ENCODE measurements at places on chromosomes 3 and 15. TPM values are rescaled to one million over a fixed set of nuclear protein-coding genes. Genes with fewer than 3 reads are reported as not detected.

Gene CAV3
- 0.07 TPM for total RNA-seq

Gene IGSF11
- 4.8 TPM for total RNA-seq

Gene ARHGEF26
- total RNA-seq = 11.2 TPM

Gene RLBP1
- 0.13 TPM for total RNA-seq

Gene GOLGA6L7
- not detected for total RNA-seq

Gene PFKFB4
- 10.6 TPM for total RNA-seq

Gene FANCD2OS
- total RNA-seq = not detected

Gene ROBO2
- total RNA-seq = not detected

Gene FETUB
- 0.12 TPM for total RNA-seq

Gene LRRC49
- total RNA-seq = 3.8 TPM

Gene TNK2
- total RNA-seq = 23.0 TPM

Gene ABI3BP
- 1.5 TPM for total RNA-seq

Gene GOLGA8S
- total RNA-seq = 0.08 TPM

Gene GHSR
- not detected for total RNA-seq

Gene KLHL25
- 6.7 TPM for total RNA-seq

Gene TMEM45A
- total RNA-seq = 2.2 TPM

Gene GNAT1
- not detected for total RNA-seq

Gene GPR62
- not detected for total RNA-seq

Gene CFAP91
- 0.15 TPM for total RNA-seq

Gene RFT1
- total RNA-seq = 28.3 TPM

Gene DCLK3
- not detected for total RNA-seq

Gene NPAP1
- total RNA-seq = not detected

Gene AMT
- 0.38 TPM for total RNA-seq

Gene TRPC1
- 6.8 TPM for total RNA-seq

All from A549 treated with Hydrocortisone at 1 μM for 4 hours (cell line).